AG04449 (cell line): ENCODE measurements at places on chromosomes 3 and 15.
A peak's percentile ranks its signal among the peaks of the same experiment; 100 is the strongest.

GRCh38 chr3:25476639-25477038, 48.6 kb downstream of the RARB start:
- no peak for DNase-seq

DNA sequence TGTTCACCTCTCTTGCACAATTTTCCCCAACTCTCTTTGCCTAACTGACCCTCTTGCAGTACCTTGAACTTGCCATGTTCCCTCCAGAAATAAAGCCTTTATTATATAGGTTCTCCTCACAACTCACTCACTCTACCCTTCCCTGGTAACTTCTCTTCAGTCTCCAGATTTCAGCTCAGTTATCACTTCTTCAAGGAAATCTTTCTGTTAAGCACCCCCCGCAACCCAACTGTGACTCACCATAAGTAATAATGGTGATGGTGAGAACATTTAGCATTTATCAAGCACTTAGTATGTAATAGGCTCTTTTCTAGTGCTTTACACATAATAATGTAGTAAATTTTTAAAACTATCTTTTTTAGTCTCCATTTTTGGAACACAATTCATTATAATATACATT, 8.1 kb upstream of the OR5K1 start:
- no peak for DNase-seq

GRCh38 chr3:126926684-126927400, 56.1 kb upstream of the PLXNA1 start:
- peak; percentile 28 for DNase-seq

- no peak for DNase-seq
Measured at GRCh38 chr15:89569090-89569745, 6.1 kb upstream of the TICRR start.

DNA sequence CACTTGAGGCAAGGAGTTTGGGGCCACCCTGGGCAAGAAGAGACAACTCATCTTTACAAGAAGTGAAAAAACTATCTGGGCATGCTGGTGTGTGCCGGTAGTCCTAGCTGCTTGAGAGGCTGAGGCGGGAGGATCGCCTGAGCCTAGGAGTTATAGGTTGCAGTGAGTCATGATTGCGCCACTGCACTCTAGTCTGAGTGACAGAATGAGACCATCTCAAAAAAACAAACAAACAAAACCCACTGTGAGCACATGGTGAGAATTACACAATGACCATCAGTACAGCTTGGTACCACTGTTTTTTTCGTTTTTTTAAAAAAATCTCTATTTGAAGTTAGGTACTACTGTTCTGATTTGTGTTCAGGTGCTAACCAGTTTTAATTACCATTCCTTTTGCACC, 13.6 kb downstream of the VPS39 start:
- DNase-seq = no peak

GRCh38 chr3:53890726-53891475, 758 bp downstream of the SELENOK start:
- no peak for DNase-seq

GRCh38 chr15:65804252-65804931, 12.3 kb upstream of the DENND4A start:
- DNase-seq = no peak

DNA sequence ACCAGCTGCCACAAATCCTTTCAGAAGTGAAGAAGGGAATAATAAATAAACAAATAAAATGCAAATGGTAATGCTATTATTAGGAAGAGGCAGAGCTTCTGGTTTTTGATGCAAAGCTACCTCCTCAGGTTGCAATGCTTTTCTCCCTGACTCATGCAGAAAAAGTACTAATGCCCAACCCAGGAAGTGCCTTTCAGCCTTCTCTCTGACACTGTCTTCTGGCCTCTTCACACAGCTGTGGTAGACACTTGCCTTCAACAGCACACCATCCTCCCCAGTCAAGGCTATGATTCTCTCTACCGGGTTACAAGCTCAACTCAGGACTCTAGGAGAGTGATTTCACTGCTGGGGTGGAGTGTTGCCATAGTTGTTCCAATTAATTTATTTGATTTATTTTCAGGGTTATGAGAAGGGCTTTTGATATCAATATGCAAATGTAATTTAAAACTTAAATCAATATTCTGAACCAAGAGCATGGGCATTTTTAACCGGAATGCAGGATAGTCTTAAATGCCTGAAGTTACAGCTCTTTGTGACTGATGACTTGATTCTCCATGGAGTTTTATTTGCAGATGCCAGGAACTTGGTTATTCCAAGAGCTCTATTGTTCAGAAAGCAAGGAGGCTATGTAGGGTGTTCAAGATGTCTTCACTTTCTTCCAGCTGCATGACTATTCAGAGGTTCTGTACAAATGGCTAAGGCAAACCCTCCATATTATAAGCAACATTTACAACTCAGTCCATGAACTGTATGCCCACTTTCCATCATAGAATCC, 27.1 kb upstream of the GALNT15 start:
- DNase-seq = no peak

DNA sequence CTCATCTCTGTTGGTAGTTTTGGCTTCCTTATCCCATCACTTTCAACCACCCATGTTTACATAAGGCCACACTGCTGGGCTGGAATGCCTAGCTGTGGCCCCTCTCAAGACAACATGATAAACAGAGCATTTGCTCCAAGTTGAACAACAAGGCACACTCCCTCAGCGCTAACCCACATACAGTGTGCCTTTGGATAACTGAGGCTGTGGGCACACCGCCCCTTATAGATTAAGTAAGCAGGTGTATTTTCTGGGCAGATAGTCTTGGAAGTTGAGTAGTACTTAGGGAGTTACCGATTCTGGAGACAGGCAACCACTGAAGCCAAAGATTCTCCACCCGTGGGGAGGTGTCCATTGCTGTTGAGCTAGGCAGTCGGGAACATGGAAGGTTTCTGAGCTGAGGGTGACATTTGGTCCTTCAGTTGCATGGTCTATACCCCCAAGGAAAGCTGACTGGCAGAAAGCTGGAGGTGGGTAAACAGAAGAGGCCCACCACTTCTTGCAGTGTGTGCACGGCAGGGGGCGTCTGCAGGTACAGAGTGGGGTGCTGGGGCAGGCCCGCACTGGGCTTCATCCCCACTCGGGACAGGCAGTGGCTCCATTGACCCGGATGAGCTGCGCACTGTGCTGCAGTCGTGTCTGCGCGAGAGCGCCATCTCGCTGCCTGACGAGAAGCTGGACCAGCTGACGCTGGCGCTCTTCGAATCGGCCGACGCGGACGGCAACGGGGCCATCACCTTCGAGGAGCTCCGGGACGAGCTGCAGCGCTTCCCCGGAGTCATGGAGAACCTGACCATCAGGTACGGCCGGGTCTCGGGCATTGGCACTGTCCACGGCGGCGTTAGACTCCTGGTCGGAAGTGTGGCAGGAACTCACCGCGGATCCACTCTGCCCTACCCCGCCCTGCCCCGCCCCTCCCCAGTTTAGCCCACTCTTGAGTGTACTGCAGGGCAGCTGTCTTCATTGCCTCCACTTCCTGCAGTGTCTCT, 16.8 kb downstream of the NOX5 start:
- DNase-seq = no peak

GRCh38 chr3:69890691-69891090, 108.8 kb upstream of the SAMMSON start:
- DNase-seq = no peak

- no peak for DNase-seq
Measured at GRCh38 chr15:51243774-51244173, 94.6 kb downstream of the CYP19A1 start.

- no peak for DNase-seq
Measured at GRCh38 chr3:46191730-46192129, 16.4 kb downstream of the CCR1 start.

- DNase-seq = no peak
Measured at GRCh38 chr15:63517202-63517601, 12.8 kb downstream of the USP3 start.

DNA sequence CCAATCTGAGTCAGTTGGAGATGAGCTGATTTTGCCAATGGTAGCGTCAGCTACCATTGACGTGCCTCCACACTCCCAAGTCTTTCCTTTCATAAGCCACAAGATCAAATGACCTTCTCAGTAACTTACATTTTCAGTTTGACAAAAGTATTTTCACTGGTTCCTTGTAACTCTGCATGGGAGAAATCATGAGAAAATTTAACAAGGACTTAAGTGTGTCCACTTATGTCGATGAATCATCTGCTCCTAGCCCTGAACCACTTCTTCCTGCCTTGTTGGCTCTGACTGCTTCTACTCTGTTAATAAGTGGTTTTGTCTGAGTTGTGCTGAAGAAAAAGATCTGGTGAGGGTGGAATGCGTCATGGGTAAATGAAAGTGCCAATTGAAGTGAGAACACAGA, 101.2 kb downstream of the NFKBIZ start:
- peak; percentile 86 for DNase-seq

- no peak for DNase-seq
Measured at GRCh38 chr3:46337911-46338310, 16.0 kb upstream of the CCR2 start.

- DNase-seq = no peak
Measured at GRCh38 chr15:25693321-25694238, 169.5 kb downstream of the ATP10A start.

DNA sequence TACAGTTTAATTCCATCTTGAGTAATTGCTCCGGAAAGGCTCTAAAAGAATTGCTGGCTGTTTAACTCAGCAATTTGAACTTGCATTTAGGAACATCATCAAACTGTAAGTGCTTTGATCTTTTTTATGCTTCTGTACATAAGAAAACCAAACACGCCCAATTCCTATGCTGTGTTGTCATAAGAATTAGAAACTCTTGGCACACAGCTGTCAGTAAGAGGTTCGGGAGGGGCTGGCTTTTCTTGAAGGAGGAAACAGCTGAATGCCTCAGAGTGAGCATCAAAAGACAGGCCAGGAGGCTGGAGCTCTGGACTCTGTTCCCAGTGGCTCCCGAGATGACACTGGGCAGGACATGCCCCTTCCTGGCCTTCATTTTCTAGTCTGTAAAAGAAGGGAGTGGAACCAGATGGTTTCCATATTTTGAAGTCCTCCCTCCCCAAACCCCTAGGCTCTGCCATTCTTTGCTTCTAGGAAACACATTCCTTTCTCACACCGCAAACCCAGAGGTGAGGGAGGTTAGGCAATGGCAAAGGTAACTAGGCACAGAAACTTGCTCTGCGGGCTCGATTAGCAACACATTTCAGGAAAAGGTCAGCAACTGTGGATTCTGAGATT, 73.7 kb upstream of the DLG1 start:
- DNase-seq = peak; percentile 79

GRCh38 chr3:43867436-43868072, 176.8 kb downstream of the ABHD5 start:
- peak; percentile 80 for DNase-seq

GRCh38 chr15:77717333-77717990, 84.8 kb upstream of the LINGO1 start:
- no peak for DNase-seq

GRCh38 chr3:76021376-76021775, 236.0 kb upstream of the ZNF717 start:
- DNase-seq = no peak

GRCh38 chr3:41075975-41076374, 123.3 kb upstream of the CTNNB1 start:
- DNase-seq = no peak

DNA sequence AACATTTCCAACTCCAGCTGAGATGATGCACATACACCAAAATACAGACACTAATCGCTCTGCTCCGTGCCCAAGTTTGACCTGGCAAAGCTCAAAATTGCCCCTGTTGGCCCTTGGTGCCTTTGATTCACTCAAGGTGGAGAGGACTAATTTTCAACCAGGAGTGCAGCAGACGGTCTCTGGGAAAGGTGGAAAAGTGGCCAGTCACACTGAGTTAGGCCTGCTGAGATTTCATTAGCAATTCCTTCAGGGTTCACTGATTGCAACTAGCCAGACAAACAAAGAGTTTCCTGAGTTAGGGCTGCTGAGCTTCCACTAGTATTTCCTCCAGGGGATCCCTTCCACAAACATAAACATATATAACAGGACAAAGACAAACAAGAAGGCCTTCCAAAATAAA, 28.7 kb upstream of the LHFPL4 start:
- no peak for DNase-seq

DNA sequence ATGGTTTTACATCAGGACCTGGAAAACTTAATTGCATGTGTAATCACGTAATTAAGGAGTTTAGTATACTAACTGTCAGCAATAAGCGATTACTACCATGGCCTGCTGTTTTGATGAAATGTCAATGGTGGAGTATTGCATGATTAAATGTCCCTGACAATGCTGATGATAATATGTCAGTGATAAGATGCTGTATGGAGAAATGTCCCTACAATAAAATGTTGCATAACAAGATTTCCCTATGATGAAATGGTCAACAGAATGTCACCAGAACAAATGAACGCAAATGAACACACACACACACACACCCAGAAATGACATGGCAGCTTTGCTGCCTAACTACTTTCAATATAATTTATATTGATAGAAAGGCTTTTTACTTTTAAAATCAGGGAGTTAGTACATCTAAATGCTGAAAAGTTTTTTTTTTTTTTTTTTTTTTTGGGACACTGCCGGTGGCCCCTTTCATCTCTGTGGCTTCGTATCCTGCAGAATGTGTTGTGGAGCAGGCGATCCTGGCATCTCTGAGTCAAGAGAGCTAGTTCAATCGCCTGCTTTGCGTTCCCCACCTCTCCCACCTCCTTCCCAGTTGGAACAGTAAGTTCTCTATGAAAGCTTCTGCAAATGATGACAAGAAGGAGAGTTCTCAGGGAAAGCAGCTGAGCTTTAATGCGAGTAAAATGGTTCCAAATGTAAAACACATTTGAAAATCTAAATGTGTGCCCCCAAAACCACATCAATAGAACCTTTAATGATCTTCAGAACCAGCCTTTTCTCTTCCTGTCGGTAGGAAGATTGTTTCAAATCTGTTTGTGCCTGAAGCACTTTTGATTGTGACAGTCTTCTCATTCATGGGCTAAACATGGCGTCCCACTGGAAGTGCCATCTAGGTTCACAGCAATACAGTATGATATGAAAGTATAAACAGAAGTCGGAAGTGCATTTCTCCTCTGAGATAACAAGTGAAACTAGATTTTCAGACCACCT, 170.1 kb upstream of the GBE1 start:
- no peak for DNase-seq

GRCh38 chr3:186700267-186700666, 16.9 kb upstream of the KNG1 start:
- DNase-seq = no peak

- peak; percentile 69 for DNase-seq
Measured at GRCh38 chr15:39896846-39897245, 23.2 kb downstream of the GPR176 start.

DNA sequence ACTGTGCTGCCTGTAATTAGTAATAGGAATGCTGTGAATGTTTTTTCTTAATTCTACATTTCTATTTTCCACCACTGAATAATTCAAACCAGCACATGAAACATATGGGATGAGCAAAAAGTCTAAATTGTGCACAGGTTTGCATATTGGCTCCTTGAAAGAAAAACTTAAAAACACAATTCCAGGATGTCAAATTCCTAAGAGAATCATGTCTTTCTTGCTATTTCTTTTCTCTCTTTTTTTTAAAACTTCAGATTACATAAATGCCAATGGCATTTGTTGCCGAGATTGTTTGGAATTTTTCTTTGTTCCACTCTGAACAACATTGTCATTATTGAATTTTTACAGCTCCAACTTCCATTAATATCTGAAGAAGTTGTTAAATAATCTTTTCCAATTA, 60.8 kb downstream of the VGLL3 start:
- no peak for DNase-seq
